ENCODE measurements at places on chromosomes 2 and 18. TPM values are rescaled to one million over a fixed set of nuclear protein-coding genes. Genes with fewer than 3 reads are reported as not detected.

GRCh38 chr2:164073101-164074074 lies 337.6 kb upstream of the FIGN start:
- DNase-seq = no peak

GPR45 gene
- polyA plus RNA-seq = not detected

ITGA6 gene
- 28.6 TPM for polyA plus RNA-seq

GRCh38 chr2:217335341-217335966 lies 475.6 kb upstream of the TNP1 start:
- no peak for DNase-seq

DNA sequence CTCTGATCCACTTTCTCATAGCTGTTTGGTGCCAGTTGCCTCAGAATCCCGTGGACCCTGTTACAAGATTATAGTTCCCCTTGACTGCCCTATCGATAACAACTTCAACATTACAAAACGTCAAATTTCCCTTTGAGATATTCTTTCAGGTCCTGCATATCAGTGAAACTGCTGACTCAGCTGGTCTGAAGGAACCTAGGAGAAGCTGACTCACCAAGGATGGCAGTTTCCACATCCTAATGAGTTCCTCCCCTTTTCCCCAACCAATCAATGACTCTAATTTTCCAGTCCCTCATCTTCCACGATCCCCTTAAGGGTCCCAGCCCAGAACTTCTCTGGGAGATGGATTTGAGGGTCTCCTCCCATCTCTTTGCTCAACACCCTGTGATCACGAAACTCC lies 27.6 kb upstream of the GNAL start:
- DNase-seq = no peak

- DNase-seq = no peak
Measured at GRCh38 chr2:68489282-68489681, 21.9 kb downstream of the APLF start.

DNA sequence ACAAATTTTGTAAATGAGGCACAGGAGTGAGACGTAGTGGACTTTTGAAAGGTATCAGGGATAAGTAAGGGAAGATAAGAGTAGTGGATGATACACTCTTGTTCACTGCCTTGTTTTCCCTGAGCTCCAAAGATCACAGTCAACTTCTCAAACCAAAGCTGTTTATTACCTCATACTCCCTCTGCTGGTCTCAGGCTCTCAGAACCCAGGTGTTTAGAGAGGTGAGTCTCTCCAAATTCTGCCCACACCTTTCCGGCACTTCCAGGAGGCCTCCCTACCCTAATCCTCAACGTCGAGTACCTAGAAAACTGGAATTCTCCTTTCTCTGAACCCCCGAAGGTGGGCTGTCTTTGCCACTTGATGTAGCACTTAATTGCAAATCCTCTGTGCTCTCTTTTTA lies 621.1 kb downstream of the BCL11A start:
- DNase-seq = peak; percentile 77

AGAP1 gene
- polyA plus RNA-seq = 16.4 TPM

DNA sequence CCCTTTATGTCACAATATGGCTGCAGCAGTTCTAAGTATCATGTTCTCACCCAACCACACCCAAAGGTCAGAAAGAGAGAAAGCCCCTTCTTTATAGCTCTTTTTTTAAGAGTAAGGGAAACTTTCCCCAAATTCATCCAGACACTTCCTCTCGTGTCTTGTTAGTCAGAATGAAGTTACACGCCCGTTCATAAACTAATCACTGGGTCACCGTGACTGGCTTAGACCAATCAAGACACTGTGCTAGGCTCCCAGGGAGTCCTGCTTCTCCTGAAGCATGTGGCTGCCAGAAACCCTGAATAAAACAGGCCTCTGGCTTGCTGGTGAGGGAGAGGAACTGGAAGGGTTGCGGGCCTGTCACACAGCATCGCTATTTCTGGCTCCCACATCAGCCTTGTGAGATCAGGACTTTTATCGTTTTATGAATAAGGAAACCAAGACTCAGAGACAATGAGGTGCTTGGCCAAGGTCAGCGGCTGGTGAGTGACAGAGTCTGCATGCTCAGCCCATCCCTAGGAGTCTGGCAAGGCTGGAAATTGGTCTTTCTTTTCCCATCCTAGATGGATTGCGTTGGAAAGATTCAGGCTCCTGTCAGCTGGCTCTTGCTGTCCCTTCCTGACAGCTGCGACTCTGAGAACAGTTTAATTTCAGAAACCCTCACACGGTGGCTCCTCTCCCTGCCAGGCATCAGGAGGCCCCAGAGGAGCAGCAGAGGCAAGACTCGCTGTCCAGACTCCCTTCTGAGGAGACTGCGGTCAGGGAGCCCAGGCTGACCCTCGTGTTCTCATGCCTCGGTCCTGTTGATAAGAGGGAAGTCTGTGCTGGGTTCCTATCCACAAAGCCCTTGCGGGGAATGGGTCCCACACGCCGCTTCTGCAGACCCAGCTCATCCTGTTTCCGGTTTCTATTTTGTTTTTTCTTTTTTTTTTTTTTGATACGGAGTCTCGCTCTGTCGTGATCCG lies 104.5 kb upstream of the TAF1B start:
- no peak for DNase-seq

GRCh38 chr2:236257575-236257974 lies 6.6 kb downstream of the ASB18 start:
- no peak for DNase-seq

- peak; percentile 84 for DNase-seq
Measured at GRCh38 chr18:47997338-47997780, 66.9 kb upstream of the SMAD2 start.

- no peak for DNase-seq
Measured at GRCh38 chr2:3305952-3306351, 71.7 kb downstream of the EIPR1 start.

- no peak for DNase-seq
Measured at GRCh38 chr2:207408086-207408794, 121.5 kb upstream of the CREB1 start.

KLHL41 gene
- polyA plus RNA-seq = not detected

- DNase-seq = no peak
Measured at GRCh38 chr2:25897506-25897905, 19.2 kb upstream of the ASXL2 start.

DNA sequence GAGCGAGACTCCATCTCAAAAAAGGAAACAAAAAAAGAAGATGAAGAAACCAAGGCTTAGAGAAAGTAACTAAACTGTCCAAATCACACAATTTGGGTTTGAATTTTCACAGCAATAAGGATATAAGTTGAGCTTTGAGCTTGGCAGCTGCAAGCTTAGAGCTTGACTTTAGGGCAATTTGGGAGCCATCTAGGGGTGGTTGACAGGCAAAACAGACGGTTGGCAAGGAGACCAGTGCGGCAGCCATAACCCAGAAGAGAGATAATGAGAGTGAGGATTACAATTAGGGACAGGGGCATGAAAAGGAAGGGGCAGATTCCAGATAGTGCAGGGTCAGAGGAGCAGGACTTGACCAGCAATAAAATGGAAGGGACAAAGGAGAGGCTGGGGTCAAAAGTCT lies 382.2 kb upstream of the HNRNPA3 start:
- DNase-seq = peak; percentile 64

METTL8 gene
- polyA plus RNA-seq = 48.6 TPM

CABLES1 gene
- polyA plus RNA-seq = 2.6 TPM

GRCh38 chr2:179746981-179747380 lies 114.4 kb downstream of the ZNF385B start:
- no peak for DNase-seq

- peak; percentile 76 for DNase-seq
Measured at GRCh38 chr2:196592331-196592910, 47.1 kb upstream of the CCDC150 start.

GRCh38 chr2:98540536-98540935 lies 67.8 kb downstream of the COA5 start:
- no peak for DNase-seq

TRIM43 gene
- not detected for polyA plus RNA-seq

DNA sequence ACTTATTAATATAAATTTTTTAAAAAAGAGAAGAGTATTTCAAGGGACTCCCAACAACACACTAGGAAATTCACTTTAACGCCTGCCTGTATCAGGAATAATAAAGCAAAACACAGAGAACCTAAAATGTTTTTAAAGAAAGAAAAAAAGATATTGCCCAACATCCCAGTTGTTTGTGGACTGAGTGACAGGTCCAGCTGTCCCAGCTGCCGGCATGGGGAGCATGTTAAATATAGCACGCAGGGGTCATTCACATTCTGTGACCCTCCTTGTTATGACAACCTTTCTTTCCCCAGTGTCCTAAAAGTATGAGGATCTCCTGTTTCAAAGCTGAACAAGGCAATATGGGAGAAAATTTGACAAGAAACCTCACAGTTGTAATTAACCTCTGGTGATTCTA lies 4.4 kb downstream of the KLHL41 start:
- DNase-seq = no peak

DNA sequence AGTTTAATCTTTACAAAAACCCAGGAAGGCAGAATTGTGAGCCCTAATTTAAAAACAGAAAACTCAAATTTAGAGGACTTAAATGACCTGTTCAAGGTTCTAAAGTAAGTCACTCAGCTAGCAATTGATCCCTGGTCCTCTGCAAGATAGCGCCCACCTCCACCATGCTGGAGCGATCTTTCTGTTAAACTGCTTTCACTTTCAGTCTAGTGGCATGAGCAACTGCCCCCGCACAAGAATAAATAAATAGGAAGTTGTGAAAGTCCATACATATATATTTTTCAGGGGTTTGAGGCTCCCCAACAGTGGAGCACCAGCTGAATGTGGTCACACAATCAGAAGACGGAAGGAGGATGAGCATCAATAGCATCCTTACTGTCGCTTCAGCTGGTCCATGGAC lies 217.9 kb downstream of the NAPG start:
- DNase-seq = no peak

DNA sequence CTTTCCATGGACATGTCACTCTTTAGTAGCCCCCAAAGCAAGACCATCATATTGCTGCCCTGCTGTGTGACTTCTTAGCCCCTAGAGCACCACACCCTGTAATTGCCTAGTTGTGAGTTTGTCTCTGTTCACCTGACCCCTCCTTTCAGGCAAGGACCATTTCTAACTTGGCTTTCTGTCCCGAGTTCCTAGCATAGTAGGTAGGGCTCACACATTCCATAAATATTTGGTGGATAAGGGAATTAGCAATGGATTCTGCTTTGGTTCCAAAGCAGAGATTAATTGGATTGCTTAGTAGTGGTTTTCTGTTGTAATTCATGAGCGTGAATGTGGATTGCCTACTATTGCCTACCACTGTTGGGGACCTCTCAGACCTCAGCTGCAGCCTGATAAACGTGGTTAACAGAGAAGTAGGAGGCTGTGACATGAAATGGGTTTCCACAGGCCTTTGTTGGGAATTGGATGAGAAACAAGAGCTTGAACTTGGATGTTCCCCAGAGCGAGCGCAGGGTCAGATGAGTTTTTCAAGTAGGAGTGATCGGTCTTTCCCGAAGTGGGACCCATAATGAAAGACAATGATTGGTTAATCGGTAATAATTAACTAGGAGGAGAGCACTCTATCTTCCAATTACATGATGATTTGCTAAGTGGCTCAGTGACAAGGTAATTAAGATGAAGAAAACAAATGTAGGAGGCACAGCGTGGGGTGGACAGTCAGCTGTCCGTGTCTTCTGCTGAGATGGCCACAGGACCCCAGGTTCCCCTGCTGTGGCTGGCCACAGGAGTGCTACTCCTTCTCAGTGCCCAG lies 13.4 kb upstream of the UGT1A1 start:
- DNase-seq = no peak

DNA sequence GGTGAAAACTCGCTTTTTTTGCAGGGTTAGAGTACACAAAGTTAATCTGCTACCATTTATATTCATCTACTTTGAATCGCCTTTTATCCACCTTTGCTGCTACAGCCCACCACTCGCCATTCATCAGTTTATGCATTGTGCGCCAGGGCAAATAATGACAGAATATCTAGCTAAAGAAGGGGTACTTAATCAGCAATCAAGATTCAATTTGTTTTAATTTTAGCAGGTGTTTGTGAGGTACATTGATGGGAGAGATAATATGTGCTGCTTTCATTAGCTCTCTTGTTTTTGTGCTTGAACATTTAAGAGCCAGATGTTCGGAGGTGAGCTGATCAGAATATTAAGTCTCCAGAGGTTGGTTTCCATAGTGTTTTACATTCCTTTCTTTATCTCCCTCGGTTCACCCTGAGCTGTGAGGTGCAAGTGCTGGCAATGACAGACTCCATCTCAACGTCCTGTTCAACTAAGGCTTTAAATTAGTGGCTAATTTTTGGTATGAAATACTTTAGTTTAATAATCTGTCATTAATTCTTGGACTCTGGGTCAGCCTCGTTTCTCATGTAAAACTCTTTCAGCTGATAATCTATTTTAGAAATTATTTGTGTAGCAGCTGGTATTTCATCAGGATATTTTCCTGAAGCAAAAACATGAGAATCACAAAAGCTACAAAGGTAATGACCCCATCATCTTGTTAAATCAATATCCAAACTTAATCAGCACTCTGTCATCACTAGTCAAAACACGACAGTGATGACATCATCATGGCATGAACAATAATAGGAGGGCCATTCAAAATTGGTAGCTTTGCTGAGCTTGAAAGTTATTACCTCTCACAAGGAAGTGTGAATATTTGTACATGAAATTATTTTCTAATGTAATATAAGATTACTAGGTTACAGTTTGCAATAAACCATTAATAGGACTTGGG lies 479.9 kb upstream of the FANCL start:
- DNase-seq = peak; percentile 44

GRCh38 chr2:143452817-143453451 lies 323.7 kb downstream of the ARHGAP15 start:
- no peak for DNase-seq

- DNase-seq = no peak
Measured at GRCh38 chr2:25690058-25690457, 16.7 kb upstream of the DTNB start.

DNA sequence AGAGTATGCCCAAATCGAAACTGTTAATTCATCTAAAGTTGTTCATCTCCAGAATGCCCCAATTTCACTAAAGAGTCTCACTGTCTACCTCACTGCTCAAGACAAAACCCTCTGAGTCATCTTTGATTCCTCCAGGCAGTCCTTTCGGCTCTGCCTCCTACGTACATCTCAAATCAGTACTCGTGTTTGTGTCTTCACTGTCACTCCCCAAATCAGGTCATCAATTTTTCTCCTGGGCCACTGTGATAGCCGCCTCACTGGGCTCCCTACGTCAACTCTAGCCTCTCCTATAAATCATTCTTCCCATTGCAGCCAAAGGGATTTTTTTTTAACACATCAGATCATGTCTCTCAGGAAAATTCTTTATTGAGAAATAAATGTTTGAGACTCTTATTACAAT lies 42.1 kb upstream of the TTC39C start:
- no peak for DNase-seq

All from GM23338 (cell line).